ENCODE measurements at places on chromosomes 2 and 18.

GRCh38 chr2:107585851-107586250, 240.8 kb upstream of the RGPD4 start:
- DNase-seq: no peak

DNA sequence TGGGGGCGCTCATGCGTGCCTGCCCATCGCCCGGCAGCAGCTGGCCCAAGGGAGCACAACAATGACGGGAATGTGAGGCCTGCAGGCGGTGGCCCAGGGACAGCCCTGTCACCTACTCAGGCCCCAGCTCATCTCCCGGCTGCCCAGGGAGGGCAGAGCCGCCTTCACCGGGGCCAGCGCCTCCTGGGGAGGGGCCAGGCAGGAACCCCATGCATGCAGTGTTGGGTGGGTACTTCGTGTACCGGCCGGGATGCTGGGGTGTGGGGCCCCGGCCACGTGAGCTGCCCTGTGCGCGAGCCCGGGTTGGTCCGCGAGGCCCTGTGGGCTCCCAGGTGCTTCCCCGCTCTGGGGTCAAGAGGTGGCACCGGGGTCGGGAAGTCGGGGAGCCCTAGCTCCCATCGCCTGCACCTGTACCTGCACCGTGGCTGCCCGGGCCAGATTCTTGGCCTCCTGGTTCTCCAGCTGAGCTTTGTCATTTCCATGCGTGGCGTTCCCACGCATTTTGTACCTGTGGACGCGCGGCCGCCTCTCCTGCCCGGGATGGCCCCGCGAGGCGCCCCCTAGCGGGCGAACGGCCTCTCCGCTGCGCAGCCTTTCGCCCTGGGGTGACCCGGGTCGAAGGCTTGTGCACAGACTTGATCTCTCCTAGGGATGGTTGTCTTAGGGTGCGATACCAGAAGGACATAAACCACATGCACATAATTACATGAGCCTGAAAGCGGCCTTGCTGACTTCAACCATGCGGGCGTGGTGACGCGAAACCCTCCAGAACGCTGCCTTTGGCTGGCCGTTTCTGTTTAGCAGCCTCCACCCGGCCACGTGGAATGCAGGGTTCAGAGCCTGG, 950 bp downstream of the KLHL30 start:
- no peak for DNase-seq

DNA sequence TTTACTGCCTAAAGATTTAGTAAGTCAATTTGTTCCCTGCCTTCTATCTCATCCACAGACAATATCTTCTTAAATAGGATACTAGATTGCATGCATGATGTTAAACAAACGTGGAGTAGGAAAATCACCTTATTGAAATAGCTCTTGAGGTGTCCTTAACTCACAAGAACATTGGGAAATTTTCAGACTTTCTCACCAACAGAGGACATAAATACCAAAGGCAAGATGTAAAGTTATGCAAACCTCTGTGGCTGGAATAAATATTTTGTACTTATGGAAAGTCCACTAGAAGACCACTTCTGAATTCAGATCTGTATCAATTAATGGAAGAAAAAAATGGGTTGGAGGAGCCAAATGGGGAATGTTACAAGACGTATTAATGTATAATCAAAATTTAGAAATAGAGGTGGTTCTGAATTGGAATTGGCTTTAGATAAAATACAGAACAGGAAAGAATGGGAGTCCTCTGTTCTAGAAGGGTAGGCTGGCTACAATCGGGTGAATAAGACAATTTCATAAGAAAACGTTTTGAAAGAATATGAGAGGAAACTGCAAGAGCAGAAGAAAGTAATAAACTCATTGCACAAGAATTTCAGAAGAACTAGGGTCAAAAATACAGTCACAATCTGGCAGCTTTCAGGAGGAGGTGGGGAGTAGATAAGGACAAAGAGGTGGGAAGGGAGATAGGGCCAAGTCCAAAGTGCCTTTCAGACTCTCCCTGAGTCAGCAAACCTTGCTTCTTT, 69.3 kb upstream of the FN1 start:
- DNase-seq: no peak

DNA sequence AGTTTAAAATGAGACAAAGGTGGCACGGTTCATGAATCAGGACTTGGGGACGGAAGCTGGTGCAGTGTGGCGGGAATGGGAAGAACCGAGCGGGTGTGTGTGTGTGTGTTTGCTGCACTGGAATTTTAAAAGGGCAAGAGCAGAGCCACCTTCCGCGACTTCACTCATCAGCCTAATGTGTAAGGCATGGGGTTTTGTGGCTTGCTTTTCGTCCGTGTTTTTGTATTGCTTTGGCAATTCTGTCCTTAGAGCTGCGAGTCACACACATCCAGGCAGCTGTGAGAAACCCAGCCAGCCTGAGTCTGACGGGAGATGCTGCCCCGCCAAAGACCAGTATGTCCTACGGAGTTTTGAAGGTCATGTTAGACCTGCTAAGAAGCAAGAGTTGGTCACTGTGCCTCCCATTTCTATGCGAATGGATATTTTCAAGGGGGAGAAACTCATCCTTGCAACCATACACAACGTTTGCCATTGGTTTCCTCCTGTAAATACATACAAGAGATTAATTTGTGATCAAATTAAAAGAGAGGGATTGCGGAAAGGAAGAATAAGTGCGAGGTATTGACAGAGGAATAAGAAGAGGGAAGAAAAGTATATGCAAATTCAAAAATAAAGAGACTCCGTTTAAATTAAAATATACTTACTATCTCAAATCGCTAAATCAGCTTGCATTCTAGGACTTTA, 665 bp upstream of the CACNB4 start:
- no peak for DNase-seq

DNA sequence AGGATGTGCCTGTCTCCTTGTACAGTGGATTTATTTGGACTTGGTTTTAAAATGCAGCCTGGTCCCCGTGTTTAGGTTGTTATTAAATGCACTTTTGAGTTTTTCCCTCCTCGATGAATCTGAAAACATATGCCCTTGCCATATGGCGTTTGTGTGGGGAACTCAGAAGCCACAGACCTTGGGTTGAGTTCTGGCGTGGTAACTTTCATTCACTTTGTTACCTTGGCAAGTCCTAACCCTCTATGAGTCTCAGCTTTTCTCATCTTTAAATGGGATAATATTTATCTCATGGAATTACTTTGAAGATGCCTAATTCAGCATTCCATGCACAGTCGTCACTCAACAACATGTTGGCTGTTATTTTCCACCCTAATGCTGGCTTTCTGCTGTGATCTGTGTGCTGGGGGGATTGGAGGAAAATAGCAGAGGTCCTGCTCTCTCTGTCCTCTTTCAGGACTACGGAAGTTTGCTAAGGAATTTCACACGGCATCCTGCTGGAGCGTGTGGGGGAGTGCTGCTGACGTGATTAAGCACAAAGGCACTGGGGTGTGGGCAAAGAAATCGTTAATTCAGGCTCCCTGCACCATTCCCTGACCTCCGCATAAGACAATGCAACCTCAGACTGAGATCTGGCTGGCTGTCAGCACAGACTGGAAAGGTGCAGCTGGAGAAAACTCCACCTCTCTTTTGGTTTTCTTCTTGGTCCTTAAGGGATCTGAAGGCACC, 61.7 kb downstream of the LDLRAD4 start:
- DNase-seq: no peak

GRCh38 chr2:204026294-204026693, 89.7 kb downstream of the ICOS start:
- no peak for DNase-seq

DNA sequence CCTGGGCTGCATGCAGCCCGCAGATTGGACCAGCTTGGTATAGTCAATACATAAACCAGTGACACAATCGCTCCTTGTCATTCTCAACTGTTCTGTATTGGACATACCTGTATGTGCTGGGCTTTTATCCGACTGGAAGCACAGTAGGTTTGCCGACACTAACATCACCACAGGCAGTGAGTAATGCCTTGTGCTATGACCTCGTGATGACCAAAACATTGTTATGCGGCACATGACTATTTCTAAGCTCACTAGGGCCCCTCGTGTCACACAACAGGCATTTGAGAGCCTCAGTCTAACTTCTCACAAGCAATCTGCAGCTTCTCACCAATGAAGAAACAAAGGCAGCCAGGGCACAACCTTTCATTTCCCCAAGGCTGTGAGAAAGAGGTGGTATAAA, 320.8 kb downstream of the AFF3 start:
- DNase-seq: no peak

DNA sequence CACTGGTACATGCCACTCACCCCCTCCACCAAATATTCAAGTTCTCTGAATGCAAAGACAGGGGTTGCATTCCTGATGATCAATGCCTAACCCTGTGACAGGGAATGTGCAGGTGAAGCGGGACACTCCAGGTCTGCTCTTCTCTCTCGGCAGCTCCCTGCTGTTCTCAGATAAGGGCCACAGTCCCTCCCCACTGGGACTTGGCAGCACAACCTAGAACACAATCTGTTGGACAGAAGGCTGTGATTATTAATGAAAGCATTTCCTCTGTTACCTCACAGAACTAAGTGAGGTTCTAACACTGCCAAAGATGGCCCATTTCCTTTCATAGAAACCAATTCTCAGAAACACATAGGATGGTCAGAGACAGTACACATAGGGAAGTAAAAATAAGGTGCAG, 42.7 kb downstream of the VSNL1 start:
- DNase-seq: no peak

DNA sequence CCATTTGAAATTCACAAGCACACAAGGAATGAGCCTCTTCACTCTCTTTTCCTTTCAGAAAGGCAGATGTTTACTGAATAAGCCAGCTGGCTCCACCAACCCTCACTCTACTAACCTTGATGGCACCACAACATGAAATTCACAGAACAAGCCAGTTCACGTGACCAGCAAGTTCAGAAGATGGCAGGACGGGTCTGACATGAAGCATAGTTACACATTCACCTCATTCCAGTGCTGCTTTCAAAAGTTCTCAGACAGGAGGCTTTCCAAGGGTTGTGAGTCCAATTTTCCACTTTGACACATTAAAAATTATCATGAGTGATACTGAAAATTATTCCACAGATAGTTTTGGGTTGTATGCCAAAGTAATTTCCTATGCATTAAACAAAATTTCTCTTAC, 74.2 kb upstream of the MBOAT2 start:
- no peak for DNase-seq

DNA sequence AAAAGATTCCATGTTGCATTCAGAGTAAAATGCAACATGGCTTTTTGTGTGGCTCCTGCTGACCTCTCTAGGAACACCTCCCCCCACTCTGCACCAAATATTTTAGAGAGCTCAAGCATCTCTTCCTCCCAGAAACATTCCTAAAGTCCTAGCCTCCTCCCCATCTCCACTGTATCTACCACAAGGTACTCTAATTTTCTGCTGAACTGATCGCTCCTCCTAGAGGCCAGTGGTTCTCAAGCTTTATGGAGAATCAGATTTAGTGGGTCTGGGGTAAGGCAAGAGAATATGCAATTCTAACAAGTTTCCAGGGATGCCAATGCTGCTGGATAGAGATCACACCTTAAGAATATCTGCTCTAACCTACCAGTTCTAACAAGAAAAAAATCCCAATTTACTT, 89.5 kb upstream of the HNRNPA3 start:
- no peak for DNase-seq

DNA sequence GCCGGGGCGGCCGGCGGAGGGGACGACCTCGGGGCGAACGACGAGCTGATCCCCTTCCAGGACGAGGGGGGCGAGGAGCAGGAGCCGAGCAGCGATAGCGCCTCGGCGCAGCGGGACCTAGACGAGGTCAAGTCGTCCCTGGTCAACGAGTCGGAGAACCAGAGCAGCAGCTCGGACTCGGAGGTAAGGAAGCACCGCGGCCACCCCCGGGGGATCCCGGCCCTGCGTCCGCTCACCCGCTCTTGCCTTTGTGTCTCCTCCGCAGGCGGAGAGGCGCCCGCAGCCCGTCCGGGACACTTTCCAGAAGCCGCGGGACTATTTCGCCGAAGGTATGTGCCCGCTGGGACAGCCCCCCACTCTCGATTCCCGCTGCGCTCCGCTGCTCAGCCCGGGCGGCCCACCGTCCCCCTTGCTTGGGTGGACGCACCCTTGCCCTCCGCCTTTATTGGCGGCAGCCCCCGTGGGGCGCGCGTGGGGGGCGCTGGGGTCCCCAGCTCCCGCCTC, 611 bp downstream of the TCF7L1 start:
- DNase-seq: no peak

DNA sequence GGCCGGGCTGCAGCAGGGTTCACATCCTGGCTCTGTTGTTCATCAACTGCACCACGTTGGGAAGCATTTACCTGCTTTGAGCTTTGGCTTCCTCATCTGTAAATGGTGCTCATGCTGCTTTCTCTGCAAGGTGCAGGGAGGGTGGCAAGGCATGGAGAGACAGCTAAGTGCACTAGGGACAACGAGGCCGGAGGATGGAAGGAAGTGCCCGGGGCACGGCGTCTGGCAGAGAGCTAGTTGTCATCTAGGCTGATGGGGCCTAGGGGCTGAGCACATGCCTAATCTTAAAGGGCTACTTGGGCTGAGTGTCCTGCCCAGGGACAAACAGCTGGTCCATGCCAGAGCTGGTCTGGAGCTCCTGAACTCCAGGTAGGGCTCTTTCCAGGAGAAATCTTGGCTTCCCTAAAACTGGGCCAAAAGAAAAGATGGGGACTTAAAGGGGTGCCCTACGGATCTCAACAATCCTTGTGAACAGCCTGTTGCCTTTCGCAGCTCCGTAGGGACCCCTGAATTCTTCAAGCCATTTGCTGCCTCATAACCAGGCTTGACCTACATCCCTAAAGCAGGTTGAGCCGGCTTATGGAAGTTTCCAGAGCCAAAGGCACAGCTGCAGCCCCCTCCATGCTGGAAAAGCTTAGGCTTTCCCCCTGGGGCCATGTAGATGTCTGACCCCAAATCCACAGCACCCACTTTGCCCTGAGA, 130.8 kb downstream of the SMAD7 start:
- DNase-seq: no peak

DNA sequence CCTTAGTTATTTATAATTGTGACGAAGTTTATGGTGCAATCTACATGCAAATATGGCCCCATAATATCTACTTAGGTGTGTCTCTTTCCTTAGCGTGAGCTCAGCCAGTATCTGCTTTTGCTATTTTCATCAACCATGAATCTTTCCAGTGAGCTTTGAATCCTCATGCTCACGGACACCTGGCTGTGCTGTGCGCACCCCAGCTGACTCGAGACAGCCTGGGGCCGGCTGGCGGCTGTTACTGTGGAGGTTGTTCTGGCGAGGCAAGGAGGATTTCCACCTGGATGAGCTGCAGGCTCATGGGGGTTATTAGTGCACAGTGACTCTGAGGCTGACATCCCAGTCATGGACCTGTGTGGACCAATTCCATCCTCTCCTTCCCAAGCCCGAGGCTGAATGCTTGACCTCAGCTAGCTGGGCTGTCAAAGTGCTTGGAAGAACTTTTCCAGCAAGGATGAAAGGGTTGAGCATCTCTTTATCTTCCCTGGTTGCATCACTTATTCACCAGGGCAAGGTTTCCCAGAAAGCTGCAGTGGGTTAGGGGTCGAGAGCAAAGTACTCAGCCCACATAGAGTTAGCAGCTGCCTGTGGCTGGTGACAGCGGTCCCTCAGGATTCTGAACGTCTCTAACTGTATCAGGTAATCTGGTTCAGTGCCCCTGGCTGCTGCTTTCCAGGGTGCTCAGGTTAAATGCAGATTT, 141.7 kb downstream of the ARL4C start:
- no peak for DNase-seq

GRCh38 chr2:183371545-183371944, 247.3 kb downstream of the NUP35 start:
- DNase-seq: no peak

Measured in stimulated activated CD8-positive, alpha-beta memory T cell treated with anti-CD3 and anti-CD28 coated beads, Interleukin-2, amount 100 ng/mL, for 1 hour (primary cell).